Activated B cell treated with CpG ODN at 0.5 μM for 24 hours (primary cell): ENCODE measurements at places on chromosomes 4 and X. TPM values are rescaled to one million over a fixed set of nuclear protein-coding genes. Genes with fewer than 3 reads are reported as not detected.
A peak's percentile ranks its signal among the peaks of the same experiment; 100 is the strongest.

AIFM1 gene
- 30.8 and 34.3 TPM in 2 replicates for total RNA-seq

- no peak for DNase-seq
Measured at GRCh38 chrX:149152941-149153340, 352.2 kb downstream of the IDS start.

DNA sequence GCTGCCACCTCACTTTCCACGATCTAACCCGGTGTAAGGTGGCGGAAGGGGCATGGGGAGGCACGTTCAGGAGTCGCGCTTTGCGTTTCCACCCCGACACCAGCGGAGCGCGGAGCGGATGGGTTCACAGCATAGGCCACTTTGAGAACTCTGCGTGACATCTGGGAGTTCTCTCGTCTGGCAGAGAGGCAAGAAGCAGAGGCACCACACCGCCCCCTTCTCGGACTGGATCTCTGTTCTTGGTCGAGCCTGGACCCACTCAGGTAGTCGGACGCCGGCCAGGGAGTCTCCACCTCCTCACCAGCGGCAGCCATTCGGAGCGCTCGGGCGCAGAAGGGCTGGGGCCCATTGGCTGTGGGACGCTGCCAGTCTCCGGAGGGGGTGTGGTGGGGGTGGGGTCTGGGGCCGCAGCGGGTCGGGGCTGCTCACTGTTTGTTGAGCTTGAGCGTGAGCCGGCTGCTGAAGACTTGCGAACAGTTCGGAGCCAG, at the start of gene DACH2:
Gene DACH2 (plus strand): TSS at position 428 of the 488 bp plus-strand sequence.
- peak; percentile 20 for DNase-seq

LUZP4 gene
- total RNA-seq: not detected in 2 replicates

- no peak for DNase-seq
Measured at GRCh38 chr4:6452116-6452896, 20.1 kb downstream of the PPP2R2C start.

DNA sequence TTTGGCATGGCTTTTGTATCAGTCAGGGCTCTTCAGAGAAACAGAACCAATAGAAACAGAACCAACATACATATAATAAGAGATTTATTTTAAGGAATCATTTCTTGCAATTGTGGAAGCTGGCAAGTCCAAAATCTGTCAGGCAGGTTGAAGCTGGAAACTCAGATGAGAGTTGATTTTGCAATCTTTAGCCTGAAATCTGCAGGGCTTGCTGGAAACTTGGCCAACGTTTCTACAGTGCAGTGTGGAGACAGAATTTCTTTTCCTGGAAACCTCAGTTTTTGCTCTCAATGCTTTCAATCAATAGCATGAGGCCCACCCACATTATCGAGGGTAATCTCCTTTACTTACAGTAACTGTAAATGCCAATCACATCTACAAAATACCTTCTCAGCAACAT, 45.4 kb downstream of the COMMD8 start:
- DNase-seq: no peak

PPP2R2C gene
- total RNA-seq: not detected in 2 replicates

DNA sequence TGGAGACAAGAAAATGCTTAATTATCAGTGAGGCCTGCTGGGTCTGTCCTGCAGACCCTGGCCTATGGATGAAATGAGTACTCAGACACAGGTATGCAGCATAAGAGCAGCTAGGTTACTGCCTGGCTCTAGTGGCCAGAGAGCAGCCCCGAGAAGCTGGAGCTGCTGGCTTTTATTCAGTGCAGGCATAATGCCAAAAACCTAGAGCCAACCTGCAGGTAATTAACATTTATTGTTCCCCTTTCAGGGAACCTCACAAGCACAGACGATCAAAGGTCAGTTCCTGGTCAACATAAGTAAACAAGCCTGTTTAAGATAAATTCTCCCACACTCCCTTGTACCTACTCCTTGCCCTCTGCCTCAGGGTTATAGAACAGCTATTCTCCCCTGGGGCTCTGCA, 13.3 kb downstream of the IDS start:
- DNase-seq: no peak

GRCh38 chrX:81355436-81355835, 153.5 kb downstream of the SH3BGRL start:
- no peak for DNase-seq

GRCh38 chr4:119048446-119048845, 87.2 kb upstream of the MYOZ2 start:
- no peak for DNase-seq

F9 gene
- not detected in 2 replicates for total RNA-seq

- DNase-seq: no peak
Measured at GRCh38 chrX:19836337-19836736, 51.1 kb downstream of the SH3KBP1 start.

DNA sequence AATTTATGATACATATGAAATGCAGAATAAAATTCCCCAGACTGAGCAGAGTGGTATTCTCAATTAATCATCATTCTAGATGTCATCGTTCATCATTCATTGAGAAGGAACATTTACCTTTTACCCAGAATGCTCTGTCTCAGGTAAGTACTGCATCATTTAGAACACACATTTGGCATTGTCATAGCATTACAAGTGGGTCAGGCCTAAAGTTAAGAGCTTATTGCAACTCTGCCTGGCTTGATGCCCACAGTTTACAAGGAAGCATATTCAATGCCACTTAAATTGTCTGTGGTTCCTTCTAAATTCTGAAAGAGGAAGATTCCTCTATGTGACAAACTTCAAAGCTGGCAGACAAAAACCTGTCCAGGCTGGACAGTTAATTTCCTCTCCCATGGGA, 87.3 kb downstream of the CAMK2D start:
- DNase-seq: no peak

- DNase-seq: no peak
Measured at GRCh38 chrX:25131055-25131454, 115.3 kb upstream of the ARX start.

DNA sequence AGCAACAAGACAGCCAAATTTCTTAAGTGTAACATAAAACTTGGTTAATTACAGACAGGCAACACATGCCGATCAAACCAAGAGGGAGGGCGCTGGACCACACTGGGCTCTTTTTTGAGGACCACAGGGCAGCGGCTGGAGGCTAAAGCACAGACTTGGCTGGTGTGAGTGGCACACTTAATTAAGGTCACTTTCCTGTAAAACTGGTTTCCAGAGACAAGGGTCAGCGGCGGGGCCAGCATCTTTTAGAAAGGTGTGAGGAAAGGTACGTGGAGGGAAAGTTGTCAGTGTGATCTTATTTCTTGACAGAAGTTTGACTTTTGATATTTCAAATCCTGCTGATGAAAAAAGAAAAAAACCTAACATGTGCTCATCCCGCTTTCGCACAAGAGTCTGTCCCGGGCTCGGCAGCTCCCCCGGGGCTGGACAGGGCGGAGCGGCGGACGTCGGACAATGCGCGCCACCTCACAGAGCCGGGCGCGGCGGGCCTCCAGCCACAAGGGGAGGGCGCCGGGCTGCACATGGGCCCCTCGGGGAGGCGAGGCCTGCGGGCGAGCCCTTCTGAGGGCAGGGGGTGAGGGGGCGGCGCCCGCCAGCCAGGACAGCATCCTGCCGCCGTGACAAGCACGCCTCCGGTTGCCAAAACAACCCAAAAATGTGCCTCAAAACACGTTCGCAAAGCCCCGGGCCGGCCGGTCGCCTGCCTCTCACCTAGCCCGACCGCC, 660 bp upstream of the HSPA4L start:
- DNase-seq: no peak

GRCh38 chrX:40140706-40141499, 43.1 kb upstream of the BCOR start:
- no peak for DNase-seq

DNA sequence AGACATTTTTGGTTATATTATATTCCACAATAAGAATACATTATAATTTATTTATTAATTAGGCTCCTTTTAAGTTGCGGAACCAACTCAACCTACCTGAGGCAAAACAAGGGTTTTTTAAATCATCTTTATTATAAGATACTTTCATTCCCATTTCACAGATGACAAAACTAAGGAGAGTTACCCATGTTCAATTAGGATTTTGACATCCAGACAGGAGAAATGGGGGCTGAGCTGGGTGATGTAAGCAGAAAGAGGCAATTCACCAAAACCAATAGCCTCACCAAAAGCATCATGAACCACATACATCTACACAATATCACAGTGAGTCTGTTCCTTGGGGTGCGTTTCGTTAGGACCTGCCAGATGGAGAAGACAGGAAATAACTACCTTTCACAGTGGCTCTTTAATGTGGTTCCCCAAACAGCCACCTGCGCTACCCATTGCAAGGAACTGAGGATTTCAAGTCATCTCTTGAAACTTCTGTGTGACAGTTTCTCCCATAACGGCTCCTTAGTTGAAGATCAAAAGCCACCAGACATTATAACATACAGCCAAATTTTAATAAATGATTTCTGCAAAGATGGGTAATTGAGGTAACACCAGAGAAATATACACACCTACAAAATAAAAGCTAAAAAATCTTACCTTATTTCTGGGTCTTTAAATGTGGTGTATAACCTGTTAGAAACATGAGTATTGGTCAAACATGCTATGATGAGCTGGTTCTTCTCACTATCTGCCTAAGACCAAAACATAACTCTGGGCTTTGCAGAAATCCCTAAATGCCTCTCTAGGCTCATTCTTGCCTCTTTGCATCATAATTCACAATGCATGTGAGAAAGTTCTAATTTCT, 190.6 kb upstream of the LEF1 start:
- no peak for DNase-seq

XK gene
- 0.11 and 0.24 TPM in 2 replicates for total RNA-seq

DNA sequence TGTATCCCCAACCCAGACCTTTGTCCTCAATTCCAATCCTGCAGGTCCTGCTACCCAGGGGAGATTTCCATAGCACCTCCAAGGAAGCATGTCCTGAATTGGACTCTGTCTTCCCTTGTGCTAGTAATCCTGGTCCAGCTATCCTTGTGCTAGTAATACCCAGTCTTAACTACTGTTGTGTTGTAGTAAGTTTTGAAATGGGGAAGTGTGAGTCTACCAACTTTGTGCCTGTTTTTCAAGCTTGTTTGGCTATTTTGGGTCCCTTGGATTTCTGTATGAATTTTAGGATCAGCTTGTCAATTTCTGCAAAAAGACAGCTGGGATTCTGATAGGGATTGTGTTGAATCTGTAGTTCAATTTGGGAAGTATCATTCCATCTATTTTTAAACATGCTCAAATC, 51.4 kb downstream of the CD99L2 start:
- no peak for DNase-seq

DNA sequence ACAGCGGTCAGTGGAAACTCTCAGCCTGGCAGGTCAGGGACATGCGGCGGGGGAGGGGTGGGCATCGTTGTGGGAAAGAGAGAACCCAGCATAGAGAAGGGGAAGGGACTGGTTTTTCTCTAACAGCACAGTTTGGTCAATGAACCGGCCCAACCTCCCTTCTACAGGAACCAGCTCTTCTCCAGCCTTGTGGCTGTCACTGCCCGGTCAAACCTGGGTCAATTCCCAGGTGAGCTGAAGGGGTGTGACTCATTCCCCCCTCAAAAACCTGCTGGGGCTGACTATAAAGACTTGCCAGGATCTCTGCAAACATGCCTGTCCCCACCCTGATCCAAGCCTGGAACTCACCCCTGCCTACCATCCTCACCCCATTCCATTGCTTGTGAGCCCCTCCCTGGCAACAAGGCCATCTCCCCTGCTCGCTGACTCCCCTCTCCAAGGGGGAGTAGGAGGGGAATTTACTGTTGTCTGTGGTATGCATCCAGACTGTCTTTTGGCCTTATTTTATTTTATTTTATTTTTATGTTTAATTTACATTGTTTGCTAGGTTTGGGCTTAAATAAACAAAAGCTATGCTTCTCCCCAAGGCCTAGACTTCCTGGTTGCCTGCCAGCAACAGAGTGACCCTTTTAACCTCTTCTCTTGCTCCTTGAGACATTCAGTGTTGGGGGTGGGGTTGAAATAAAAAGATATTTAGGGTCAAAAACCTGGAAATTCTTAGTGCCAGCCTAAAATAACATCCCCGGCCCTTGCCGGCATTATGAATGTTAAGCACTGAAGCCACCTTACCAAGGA, 49.6 kb downstream of the TSC22D3 start:
- DNase-seq: no peak

ADGRG4 gene
- not detected in 2 replicates for total RNA-seq

DNA sequence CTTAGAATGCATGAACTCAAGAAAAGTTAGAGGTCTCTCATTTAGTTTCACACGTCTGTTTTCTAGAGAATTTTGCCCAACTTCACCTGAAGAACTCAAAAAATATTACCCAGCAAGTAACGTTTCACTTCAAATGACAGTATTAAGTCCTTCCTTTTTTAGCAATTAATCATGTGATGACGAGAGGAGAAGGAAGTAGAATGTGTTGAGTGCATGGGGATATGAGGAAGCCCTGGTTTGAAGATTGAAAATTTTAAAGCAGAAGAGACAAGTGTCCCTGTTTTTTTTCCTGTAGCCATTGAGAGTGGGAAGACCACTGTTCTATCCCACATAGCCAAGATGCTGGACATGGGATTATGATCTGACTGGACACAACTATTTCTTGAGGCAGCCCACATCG, 406.3 kb upstream of the CPEB2 start:
- no peak for DNase-seq

KCND1 gene
- 0.66 and 1.8 TPM in 2 replicates for total RNA-seq

DNA sequence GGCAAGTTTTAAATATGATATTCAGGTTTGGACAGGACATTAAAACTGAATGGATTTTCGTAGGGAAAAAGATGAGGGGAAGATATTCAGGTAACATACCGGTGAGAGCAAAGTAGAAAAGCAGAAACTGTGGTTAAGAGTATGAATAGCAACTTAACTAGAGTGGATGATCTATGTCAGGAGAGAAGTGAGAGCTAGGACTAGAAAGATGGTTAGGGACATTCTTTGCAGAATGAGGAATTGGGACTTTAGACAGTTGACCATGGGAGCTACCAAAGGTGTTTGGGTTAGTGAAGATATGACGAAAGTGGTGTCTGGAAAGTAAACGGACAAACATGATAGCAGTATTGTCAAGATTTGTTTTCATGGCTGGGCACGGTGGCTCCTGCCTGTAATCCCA, 45.2 kb downstream of the ANXA5 start:
- DNase-seq: no peak

GRCh38 chr4:97645071-97645821, 498.0 kb downstream of the STPG2 start:
- DNase-seq: no peak

AFM gene
- not detected in 2 replicates for total RNA-seq

GRCh38 chr4:2961811-2962441, 1.3 kb downstream of the NOP14 start:
- DNase-seq: no peak

CCSER1 gene
- total RNA-seq: 14.4 and 20.1 TPM in 2 replicates

- no peak for DNase-seq
Measured at GRCh38 chr4:156909010-156909409, 62.6 kb downstream of the PDGFC start.

GAGE12F gene
- total RNA-seq: not detected in 2 replicates

- no peak for DNase-seq
Measured at GRCh38 chrX:138683600-138683999, 27.9 kb downstream of the FGF13 start.

DNA sequence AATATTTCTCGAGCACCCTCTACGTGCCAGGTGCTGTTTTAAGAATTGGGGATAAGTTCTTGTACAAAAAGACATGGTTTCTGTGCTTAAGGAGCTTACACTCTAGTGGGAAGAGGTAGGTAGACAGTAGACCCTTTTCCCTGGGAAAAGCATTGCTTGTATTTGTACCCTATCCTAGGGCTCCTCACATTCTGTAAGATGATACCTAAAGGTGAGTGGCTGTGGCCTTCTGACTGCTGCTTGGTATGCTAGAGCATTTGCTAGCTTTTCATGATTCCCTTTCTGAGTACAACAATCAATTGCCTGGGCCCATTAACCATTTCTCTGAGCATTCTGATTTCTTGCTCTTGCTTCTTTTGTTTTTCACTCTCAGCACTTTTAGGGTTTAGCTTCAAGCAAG, 286.6 kb downstream of the ZIC3 start:
- DNase-seq: no peak
